Lower leg skin (tissue), 4 donors: ENCODE measurements at places on chromosomes 5 and 9. TPM values are rescaled to one million over a fixed set of nuclear protein-coding genes. Genes with fewer than 3 reads are reported as not detected.

FAM151B gene
- total RNA-seq = 0.38 TPM

NACC2 gene
- total RNA-seq = 14.1 TPM

GGTA1 gene
- 7.0 TPM for total RNA-seq

GRPEL2 gene
- total RNA-seq = 6.6 TPM

OLFML2A gene
- total RNA-seq = 30.3 TPM

KCNV2 gene
- not detected for total RNA-seq

TTC33 gene
- total RNA-seq = 8.7 TPM

SPATA31A3 gene
- not detected for total RNA-seq

COQ4 gene
- total RNA-seq = 120 TPM

KCTD16 gene
- not detected for total RNA-seq

SPINK7 gene
- total RNA-seq = 8.2 TPM

TMEFF1 gene
- not detected for total RNA-seq

NUTM2F gene
- not detected for total RNA-seq

TUSC1 gene
- total RNA-seq = 23.7 TPM

ELAVL2 gene
- total RNA-seq = 0.22 TPM

FRRS1L gene
- not detected for total RNA-seq

CNTLN gene
- total RNA-seq = 4.3 TPM

RUFY1 gene
- total RNA-seq = 56.8 TPM

DRD1 gene
- 0.06 TPM for total RNA-seq

GPBP1 gene
- 47.5 TPM for total RNA-seq
